ENCODE measurements at places on chromosomes 2 and 18. TPM values are rescaled to one million over a fixed set of nuclear protein-coding genes. Genes with fewer than 3 reads are reported as not detected.

ANKRD29 gene
- polyA plus RNA-seq, result 5.1 TPM

RAD51AP2 gene
- polyA plus RNA-seq, result 0.25 TPM

CREG2 gene
- 6.7 TPM for polyA plus RNA-seq

OTOF gene
- polyA plus RNA-seq, result 15.7 TPM

COBLL1 gene
- polyA plus RNA-seq, result 7.3 TPM

TCF7L1 gene
- polyA plus RNA-seq, result 36.3 TPM

SPEG gene
- 208 TPM for polyA plus RNA-seq

MC5R gene
- polyA plus RNA-seq, result 5.5 TPM

TGFA gene
- 0.57 TPM for polyA plus RNA-seq

HOXD1 gene
- 0.57 TPM for polyA plus RNA-seq

CDCA7 gene
- polyA plus RNA-seq, result 13.4 TPM

INPP5D gene
- 8.9 TPM for polyA plus RNA-seq

ZNF804A gene
- 0.28 TPM for polyA plus RNA-seq

NMUR1 gene
- polyA plus RNA-seq, result 0.37 TPM

GRCh38 chr2:126900646-126901319 lies 2.1 kb downstream of the TEX51 start:
- DNase-seq, result no peak

- no peak for DNase-seq
Observed at GRCh38 chr2:148666555-148666954, 22.0 kb downstream of the EPC2 start.

DNA sequence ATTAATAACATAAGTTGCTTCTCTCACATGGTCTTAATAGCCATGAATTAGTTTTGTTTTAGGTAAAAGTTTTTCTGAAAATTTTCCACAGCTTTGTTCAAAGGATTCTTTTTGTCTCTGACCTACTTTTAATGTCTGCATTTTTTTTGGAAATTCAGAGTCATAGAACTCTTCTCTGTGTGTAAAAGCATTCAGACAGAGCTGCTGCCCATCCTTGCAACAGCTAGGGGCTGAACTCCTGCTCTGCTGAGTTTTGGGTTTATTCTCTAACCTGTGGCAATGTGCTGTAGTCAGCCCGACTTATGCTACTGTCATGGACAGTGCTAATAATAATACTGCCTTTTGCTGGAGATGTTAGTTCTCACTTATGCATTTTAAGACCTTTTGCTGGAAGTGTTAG lies 44.1 kb downstream of the RALBP1 start:
- peak; percentile 46 for DNase-seq

DNA sequence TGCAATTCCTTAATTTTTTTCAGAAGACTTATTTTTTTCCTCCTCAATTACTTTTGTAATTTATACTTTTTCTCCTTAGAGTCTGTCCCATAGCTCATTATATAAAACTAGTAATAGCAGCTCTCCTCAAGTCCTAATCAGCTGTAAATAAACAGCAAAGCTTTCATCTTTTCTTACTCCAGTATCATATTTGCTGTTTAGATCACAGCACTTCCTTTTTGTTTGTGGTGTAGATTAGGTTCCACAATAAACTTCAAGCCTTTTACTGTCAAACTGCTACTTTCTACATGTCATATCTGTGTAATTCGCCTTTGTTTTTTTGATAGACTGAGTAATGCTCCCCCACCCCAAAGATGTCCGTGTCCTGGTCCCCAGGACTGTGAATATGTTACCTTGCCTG lies 25.5 kb downstream of the GCG start:
- DNase-seq, result no peak

- DNase-seq, result no peak
Observed at GRCh38 chr2:217803653-217803960, 199.2 kb downstream of the TNS1 start.

DNA sequence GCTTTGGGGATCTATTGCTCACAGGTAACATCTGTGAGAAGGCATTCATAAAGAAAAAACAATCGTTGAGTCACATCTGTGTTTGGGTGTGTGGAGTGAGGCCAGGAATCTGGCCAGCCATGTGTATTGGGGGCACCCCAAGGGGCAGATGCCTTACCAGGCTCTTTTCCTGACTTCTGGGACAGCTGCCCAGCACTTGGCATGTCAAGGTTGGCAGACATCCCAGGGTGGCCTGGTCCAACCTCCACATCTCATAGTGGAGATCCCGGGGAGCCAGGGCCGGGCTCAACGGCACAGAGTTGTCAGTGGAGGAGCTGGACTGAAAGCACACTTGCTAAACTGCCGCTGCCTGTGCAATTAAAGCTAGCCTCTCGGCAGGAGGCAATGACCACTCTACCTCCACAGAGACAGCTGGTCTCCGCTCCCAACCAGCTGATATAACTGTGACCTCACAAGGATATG lies 75.3 kb upstream of the MGAT4A start:
- peak; percentile 26 for DNase-seq

- no peak for DNase-seq
Observed at GRCh38 chr18:77990901-77991300, 741.3 kb downstream of the GALR1 start.

DNA sequence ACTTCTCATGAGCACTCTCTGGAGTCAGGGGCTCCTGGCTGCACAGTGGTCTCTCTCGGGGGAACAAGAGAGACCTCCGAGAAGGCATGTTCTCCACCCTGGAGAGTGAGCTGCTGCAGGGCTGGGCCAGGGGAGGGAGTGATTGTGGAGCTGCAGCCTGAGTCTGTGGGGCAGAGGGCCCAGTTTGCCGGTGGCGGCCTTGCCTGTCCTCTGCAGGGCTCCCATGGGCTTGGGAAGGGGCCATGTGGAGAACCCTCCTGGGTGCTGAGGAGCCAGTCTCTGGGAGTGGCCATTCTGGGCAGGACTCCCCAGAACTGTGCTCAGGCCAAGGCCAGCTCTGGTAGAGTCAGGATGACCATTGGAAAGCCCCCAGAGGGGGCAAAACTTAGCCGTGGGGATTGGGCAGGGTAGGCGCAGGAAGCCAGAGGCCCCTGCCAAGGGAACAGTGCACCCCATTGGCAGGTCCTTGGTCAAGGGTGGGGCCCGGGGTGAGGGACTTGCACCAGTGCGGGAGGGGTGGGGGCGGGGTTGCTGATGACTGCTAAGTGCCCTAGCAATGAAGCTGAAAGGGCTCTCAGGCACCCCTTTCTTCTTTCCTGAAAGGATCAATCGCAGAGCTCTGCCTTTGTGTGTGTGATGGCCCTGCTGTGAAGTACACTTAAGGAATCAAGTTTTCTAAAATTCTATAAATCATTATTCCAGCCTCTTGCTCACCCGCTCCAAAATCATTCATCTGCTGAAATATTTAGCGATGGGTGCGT lies 69.7 kb upstream of the BOD1L2 start:
- no peak for DNase-seq

DNA sequence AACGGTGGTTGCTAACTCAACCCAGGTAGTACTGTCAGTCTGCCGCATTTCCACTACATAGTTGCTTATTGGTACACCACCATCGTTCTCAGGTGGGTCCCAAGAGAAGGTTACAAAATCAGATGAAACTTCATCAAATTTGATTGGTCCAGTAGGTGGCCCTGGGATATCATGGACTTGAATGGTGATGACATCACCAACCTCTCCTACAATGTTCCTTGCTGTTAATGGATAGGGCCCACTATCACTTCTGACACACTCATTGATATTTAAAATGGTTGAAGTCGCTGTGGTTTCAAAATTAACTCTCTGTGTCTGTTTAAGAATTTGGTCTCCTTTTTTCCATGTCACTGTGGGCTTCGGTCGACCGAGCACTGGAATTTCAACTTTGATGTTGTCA lies 94.5 kb downstream of the PLEKHA3 start:
- no peak for DNase-seq

DNA sequence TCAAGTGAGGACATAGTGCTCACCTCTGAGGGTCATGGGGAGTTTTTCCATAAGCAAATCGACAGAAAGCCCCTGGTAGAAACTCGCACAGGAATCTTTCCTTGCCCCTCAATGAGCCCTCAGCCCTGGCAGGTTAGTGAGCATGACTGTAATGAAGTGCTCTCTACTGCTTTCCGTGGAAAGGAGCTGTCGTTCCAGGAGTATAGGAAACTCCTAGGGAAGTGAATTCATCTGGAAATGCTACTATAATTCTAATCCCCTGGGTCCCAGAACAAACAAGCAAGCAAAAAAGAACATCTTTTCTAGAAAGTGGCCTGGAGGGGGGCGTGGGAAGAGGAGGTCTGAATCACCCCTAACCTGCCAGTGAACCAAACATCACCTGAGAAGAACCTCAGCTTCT lies 18.1 kb downstream of the BCL2L11 start:
- no peak for DNase-seq

DNA sequence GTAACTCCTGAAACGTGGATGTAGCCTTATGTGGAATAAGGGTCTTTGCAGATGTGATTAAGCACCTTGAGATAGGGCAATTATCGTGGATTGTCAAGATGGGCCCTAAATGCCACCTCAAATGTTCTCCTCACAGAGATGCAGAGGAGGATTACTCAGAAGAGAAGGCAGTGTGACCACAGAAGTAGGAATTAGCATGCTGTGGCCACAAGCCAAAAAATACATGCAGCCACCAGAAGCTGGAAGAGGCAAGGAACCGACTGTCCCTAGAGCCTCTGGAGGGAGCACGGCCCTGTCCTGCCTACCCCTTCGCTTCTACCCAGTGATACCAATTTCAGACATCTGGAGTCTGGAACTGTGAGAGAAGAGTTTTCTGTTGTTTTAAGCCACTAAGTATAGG lies 47.3 kb upstream of the MGAT5 start:
- no peak for DNase-seq

GRCh38 chr2:26184555-26185303 lies 11.8 kb downstream of the GAREM2 start:
- DNase-seq, result peak; percentile 95

GRCh38 chr2:234292962-234293243 lies 204.0 kb downstream of the ARL4C start:
- DNase-seq, result no peak

- DNase-seq, result no peak
Observed at GRCh38 chr2:85248773-85249509, 78.8 kb downstream of the TGOLN2 start.

GRCh38 chr2:202215179-202215578 lies 23.2 kb downstream of the SUMO1 start:
- DNase-seq, result no peak

GRCh38 chr18:27114842-27115241 lies 70.3 kb downstream of the CHST9 start:
- DNase-seq, result no peak

DNA sequence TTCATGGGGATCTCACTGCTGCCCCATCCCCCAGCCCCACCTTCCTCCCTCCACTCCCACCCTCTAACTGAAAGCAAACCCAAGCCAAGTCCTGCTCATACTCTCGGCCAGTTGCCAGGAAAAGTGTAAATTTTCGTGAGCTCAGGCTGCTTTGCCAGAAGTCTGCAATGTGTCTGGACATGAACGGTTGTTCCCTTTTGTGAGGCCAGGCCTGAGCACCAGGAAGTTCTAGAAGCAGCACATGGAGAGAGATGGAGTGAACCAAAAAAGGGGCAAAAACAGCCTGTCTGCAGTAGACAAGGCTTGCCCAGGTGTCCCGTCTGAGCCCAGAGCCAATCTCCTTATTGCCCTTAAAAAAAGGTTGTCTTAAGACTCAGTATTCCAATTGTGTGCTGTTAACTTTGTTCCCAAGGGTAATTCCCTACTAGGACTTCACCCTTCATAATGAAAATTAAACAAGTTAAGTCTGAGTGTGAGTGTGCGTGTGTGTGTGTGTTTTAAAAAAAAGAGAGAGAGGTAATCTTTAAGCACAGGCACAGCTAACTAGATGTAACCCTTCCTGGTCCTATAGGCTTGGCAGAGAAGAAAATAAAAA lies 247.1 kb downstream of the BCL11A start:
- DNase-seq, result no peak

GRCh38 chr18:63924551-63924950 lies 16.8 kb downstream of the SERPINB10 start:
- DNase-seq, result no peak

DNA sequence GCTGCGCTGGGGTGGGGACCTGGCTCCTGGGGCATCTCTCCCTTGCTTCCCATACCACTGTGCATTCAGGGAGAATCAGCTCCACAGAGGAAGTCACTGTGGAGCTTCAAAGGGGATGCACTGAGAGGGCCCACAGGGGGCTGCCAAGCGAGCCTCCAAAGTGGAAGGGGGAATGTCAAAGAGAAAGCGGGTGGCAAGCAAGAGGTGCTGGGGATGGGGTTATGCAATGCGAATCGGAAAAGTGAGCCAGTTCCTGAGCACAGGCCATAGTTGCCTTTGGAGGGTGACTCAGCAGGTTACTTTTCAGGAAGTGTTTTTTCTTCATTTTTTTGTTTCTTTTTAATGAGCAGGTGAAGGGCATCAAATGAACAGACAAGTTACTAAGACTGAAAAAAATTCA lies 17.6 kb downstream of the PMAIP1 start:
- no peak for DNase-seq

GRCh38 chr2:49616800-49617199 lies 462.5 kb upstream of the FSHR start:
- DNase-seq, result peak; percentile 23

- no peak for DNase-seq
Observed at GRCh38 chr2:203898657-203899056, 31.1 kb downstream of the CTLA4 start.

GRCh38 chr18:50638884-50639420 lies 79.1 kb downstream of the MAPK4 start:
- DNase-seq, result no peak

GRCh38 chr2:241612156-241613016 lies 24.6 kb downstream of the THAP4 start:
- no peak for DNase-seq

- DNase-seq, result no peak
Observed at GRCh38 chr2:101036562-101036961, 34.5 kb downstream of the RPL31 start.
